ENCODE measurements at places on chromosomes 3 and 15. TPM values are rescaled to one million over a fixed set of nuclear protein-coding genes. Genes with fewer than 3 reads are reported as not detected.

OSBPL10 gene
- 8.6 TPM for total RNA-seq

TSEN2 gene
- total RNA-seq = 9.8 TPM

GNAT1 gene
- not detected for total RNA-seq

GOLGA6B gene
- total RNA-seq = not detected

MYO5A gene
- total RNA-seq = 47.4 TPM

DNA sequence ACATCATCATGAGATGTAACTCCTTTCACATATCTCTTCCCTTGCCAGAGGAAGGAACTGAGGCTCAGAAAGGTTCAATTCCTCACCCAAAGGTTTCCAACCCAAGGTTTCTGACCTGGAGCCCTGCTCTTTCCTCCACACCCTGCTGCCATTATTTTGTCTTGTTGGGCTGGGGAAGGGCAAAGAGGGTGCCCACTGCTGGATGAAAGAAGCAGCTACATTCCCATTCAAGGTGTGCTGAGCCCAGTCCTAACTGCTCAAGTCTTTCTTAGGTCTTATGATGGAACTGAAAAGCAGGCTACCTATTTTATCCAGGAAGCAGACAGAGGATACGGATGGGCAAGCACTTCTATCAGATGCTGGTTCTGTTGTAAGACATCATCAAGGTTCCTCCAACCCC lies 258.0 kb upstream of the CTDSPL start:
- no peaks in the 10 kb centered on the region for H3K4me1 ChIP-seq
- no peak for DNase-seq
- peaks cover 18% of the 10 kb centered on the region for H3K27me3 ChIP-seq

- no peak overlapping the region for H3K27ac ChIP-seq
- no peaks in the 10 kb centered on the region for H3K27me3 ChIP-seq
- DNase-seq = no peak
- no peaks in the 10 kb centered on the region for H3K36me3 ChIP-seq
These were observed 801.5 kb upstream of the EPHA6 start for GRCh38 chr3:96012939-96013338.

- H3K4me1 ChIP-seq = peaks cover 16% of the 10 kb centered on the region
- no peaks in the 10 kb centered on the region for H3K36me3 ChIP-seq
- H3K27ac ChIP-seq = no peak overlapping the region
- H3K27me3 ChIP-seq = peaks cover 5% of the 10 kb centered on the region
- no peak for DNase-seq
These were observed 8.8 kb upstream of the TBC1D23 start for GRCh38 chr3:100252001-100252400.

DNA sequence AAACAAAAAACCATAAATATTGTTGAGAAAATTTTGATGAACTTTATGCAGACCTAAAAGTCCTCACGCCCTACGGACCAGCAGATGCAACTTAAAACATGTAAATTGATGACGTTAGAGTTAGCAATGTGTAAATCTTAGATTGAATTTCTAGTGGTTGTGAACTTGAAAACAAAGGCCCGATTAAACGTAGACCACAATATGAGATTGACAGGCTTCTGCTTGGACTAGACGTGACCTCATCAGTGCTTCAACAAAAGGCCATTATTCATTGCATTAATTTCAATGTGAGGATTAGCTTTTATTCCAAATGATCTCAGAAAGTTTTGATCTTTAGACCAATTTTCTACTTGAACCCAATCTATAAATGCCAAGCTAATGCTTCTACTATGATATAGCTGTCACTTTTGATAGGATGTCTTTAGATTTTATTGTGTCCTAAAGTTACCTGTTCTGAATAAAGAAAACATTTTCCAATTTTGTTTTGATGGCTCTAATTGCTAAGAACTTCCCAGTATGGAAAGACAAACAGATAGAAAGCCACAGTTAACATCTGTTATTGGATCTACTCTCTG lies 55.4 kb upstream of the SPPL2A start:
- H3K27me3 ChIP-seq = peaks cover 6% of the 10 kb centered on the region
- peaks cover 14% of the 10 kb centered on the region for H3K4me1 ChIP-seq
- H3K4me3 ChIP-seq = no peak overlapping the region
- DNase-seq = no peak

- H3K36me3 ChIP-seq = peaks cover 3% of the 10 kb centered on the region
- no peak overlapping the region for H3K4me3 ChIP-seq
- DNase-seq = no peak
- H3K4me1 ChIP-seq = peaks cover 7% of the 10 kb centered on the region
- no peaks in the 10 kb centered on the region for H3K27me3 ChIP-seq
- no peak overlapping the region for H3K27ac ChIP-seq
These were observed 80.6 kb downstream of the PLD1 start for GRCh38 chr3:171729452-171730334.

GRCh38 chr3:169241991-169242707 lies 421.4 kb downstream of the MECOM start:
- DNase-seq = peak; percentile 27
- peaks cover 69% of the 10 kb centered on the region for H3K4me1 ChIP-seq
- no peaks in the 10 kb centered on the region for H3K36me3 ChIP-seq
- H3K27me3 ChIP-seq = no peaks in the 10 kb centered on the region
- H3K4me3 ChIP-seq = peak overlapping the region; percentile 94

GRCh38 chr15:56428821-56429458 lies 36.0 kb downstream of the MNS1 start:
- no peaks in the 10 kb centered on the region for H3K27me3 ChIP-seq
- H3K27ac ChIP-seq = no peak overlapping the region
- no peaks in the 10 kb centered on the region for H3K4me1 ChIP-seq
- no peaks in the 10 kb centered on the region for H3K36me3 ChIP-seq

GRCh38 chr3:44444896-44445691 lies 32.4 kb downstream of the ZNF445 start:
- H3K27ac ChIP-seq = no peak overlapping the region
- no peak overlapping the region for H3K4me3 ChIP-seq
- H3K27me3 ChIP-seq = peaks cover 2% of the 10 kb centered on the region
- DNase-seq = no peak
- H3K4me1 ChIP-seq = no peaks in the 10 kb centered on the region

DNA sequence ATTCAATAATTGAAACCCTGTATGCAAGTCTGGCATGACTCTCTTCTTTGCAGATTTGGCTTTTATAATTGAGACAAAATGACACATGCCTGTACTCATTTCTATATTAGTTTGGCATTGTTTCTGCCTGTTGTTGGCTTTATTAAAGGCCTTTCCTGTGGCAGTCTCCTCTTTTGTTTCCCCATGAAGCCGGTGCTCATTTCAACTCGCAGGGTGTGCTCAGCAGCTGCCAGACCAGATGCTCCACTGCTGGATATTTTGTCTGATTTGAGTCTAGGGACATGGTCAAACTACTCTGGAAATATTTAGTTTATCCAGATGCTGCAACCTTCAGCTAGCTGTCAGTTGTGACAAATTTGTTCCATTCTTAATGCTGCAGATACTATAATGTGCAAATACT lies 445.3 kb downstream of the NAALADL2 start:
- H3K4me1 ChIP-seq = peaks cover 11% of the 10 kb centered on the region
- H3K27ac ChIP-seq = no peak overlapping the region
- no peak for DNase-seq
- H3K4me3 ChIP-seq = no peak overlapping the region

- H3K4me3 ChIP-seq = no peak overlapping the region
- no peaks in the 10 kb centered on the region for H3K4me1 ChIP-seq
- DNase-seq = no peak
These were observed 278.9 kb downstream of the MEX3B start for GRCh38 chr15:81766829-81767475.

DNA sequence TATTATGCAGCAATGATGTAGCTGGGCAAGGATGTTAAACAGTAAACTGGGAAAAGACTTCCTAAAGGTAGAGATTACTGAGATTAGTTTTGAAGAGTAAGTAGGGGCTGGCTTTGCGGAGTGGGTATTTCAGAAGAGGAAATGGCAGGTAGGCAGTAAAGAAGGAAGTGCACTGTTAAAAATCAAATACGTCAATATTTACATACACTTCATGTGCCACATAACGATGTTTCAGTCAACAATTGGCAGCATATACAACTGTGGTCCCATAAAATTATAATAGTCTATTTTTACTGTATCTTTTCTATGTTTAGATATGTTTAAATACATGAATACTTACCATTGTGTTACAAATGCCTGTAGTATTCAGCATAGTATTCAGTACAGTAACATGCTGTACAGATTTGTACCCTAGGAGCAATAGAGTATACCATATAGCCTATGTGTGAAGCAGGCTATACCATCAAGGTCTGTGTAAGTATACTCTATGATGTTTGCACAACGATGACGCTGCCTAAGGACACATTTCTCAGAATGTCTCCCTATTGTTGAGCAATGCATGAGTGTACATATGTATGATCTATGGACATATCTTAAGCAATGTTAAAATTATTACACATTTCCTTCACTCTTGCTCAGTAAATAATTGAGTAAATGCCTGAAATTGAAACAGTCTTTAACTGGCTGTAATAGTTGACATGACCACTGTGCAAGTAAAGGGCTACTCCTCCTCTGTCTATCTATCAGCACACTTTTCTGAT lies 196.7 kb downstream of the ISL2 start:
- H3K4me1 ChIP-seq = no peaks in the 10 kb centered on the region
- H3K27ac ChIP-seq = no peak overlapping the region
- no peaks in the 10 kb centered on the region for H3K36me3 ChIP-seq

DNA sequence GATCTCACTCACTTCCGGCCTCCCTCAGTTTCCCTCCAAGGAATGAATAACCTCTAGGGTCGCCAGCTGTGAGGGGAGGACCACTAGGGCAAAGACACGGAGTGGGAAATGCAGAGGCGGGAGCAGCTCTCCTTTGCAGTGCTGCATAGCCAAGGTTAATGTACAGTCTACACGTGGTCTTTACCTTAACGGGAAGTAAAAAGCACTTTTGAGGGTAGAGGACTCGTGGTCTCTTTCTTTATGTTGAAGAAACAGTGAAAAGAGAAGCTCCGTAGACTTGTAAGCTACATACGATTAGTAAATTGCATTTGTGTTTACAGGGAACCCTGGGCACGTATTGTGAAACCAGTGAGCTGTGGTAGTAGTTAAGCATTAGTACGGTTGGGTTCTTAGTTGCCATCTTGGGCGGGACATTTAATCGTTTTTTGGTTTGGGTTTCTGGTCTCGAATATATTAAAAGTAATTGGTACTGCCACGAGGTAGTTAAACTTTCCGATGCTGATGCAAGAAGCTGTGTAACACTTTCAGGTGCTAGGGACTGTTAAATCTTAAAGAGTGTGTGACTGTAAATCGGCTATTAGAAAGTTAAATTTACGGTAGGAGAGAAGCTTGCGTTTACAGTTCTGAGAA lies 828 bp downstream of the U2SURP start:
- peaks cover 10% of the 10 kb centered on the region for H3K36me3 ChIP-seq
- peaks cover 61% of the 10 kb centered on the region for H3K4me1 ChIP-seq
- peak overlapping the region; percentile 99 for H3K4me3 ChIP-seq
- peaks cover 2% of the 10 kb centered on the region for H3K27me3 ChIP-seq
- peak overlapping the region; percentile 99 for H3K27ac ChIP-seq

GRCh38 chr15:52178765-52179164 lies 12.4 kb downstream of the GNB5 start:
- H3K4me1 ChIP-seq = peaks cover 23% of the 10 kb centered on the region
- H3K27me3 ChIP-seq = peaks cover 4% of the 10 kb centered on the region
- H3K36me3 ChIP-seq = peaks cover 5% of the 10 kb centered on the region
- H3K4me3 ChIP-seq = peak overlapping the region; percentile 90
- no peak for DNase-seq
- H3K27ac ChIP-seq = peak overlapping the region; percentile 90

DNA sequence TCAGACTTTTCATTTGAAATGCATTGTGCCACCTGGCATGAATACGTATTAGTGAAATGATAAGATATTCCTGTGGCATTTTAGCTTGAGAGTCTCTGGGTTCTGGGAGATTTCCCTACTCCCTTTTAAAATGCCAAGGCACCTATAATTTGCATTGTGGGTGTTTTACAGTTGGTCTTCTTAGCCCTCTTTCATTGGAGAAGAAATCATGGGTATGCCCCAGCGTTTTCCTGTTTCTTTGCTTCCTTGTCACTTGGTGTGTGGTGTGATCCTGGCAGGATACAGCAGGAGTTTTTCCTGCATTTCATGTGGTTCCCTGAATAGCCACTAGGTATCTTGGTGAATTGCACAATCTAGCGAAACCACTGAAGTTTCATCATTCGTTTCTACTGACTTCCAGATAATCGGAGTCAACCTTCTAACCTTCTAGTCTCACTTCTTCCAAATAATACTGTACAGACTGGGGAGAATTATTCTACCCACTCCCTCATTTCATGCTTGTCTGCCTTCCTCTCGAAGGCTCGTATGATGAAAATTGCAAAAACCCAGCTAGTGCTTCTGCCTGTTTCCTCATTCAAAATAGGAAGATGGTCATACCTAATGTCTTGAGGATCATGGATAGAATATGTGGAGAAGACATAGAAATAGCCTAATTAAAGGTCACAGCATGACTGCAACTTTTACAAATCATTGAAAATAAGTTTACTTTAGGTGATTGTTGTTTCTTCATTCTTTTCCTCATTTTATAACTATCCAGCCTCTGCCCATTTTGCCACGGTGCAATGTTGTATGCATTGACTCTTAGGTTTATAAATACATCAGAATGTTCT lies 2.6 kb downstream of the BHLHE40 start:
- H3K36me3 ChIP-seq = peaks cover 21% of the 10 kb centered on the region
- H3K4me3 ChIP-seq = peak overlapping the region; percentile 99
- peak overlapping the region; percentile 72 for H3K27ac ChIP-seq
- peak; percentile 63 for DNase-seq
- no peaks in the 10 kb centered on the region for H3K27me3 ChIP-seq
- peaks cover 79% of the 10 kb centered on the region for H3K4me1 ChIP-seq

DNA sequence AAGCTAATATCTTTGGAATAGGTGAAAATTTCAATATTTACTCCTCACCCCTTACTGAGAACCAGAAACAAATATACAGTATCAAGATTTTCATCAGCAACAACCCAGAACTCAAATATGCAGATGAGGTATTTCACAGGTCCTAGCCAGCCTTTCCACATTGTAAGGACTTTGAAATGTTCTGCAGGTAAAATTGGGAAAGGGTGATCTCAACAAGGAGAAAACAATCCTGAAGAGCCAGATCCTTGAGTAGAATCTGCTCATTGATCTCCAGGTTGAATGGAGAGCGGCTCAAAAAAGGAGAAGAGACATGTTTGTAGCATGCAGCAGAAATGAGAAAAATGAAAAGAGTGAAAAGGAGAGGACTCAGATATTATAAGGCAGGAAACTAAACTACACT lies 493.3 kb upstream of the NAALADL2 start:
- H3K27ac ChIP-seq = no peak overlapping the region
- no peaks in the 10 kb centered on the region for H3K36me3 ChIP-seq
- DNase-seq = no peak
- H3K27me3 ChIP-seq = no peaks in the 10 kb centered on the region

DNA sequence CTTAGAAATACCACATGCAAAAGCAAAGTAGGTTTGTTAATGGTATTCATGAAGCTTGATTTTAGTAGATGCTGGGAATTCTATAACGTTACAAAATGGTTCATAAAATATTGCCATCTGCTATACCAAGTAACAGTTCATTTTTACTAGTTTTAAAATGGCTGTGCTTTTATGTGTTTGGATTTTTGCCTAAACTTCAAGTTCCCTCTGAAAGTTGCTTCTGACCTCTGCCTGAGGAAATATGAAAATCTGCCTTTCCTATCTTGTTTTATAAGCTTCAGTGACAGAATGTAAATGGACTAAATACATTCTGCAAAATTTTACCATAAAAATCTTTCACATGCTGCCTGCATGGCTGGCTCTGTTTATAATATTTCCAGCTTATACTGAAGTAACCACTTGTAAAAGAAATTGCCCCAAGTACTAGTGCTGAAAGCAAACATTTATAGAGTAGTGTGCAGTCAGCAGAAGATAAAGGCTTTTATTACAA lies 560.7 kb upstream of the ROBO2 start:
- no peaks in the 10 kb centered on the region for H3K4me1 ChIP-seq
- H3K27me3 ChIP-seq = no peaks in the 10 kb centered on the region
- DNase-seq = no peak
- H3K36me3 ChIP-seq = no peaks in the 10 kb centered on the region
- H3K4me3 ChIP-seq = no peak overlapping the region

- no peak overlapping the region for H3K27ac ChIP-seq
- H3K4me1 ChIP-seq = peaks cover 13% of the 10 kb centered on the region
- H3K27me3 ChIP-seq = peaks cover 3% of the 10 kb centered on the region
- H3K4me3 ChIP-seq = no peak overlapping the region
- H3K36me3 ChIP-seq = no peaks in the 10 kb centered on the region
- no peak for DNase-seq
These were observed 8.9 kb upstream of the RLBP1 start for GRCh38 chr15:89230277-89230676.
